ENCODE measurements at places on chromosomes 3 and 15.
A peak's percentile ranks its signal among the peaks of the same experiment; 100 is the strongest.

GRCh38 chr3:191972714-191973398 is 511.9 kb downstream of the PYDC2 start:
- DNase-seq, result no peak

DNA sequence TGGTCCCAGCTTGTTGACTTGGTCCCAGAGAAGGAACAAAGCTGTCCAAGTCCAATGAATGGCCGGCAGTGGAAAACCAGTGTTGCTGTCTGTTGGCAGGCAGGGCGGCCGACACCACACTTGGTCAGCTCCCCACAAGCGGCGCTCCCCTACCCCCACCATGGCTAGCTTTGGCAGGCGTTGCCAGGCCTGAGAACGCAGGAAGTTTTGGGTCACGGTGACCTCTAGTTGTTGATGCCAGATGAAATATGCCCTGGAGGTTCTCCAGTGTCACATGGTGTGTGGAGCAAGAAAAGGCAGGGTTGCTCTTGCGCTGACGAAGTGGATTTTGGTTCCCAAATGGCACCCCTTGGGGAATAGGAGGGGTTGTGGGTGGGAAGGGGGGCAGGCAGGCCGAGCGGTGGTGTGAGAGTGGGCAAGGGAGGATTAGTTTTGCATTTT is 72.7 kb upstream of the TPRG1 start:
- DNase-seq, result no peak

GRCh38 chr3:149605902-149606301 is 51.9 kb downstream of the WWTR1 start:
- no peak for DNase-seq

- no peak for DNase-seq
These were observed 4.5 kb downstream of the SOX14 start for GRCh38 chr3:137768361-137769321.

- DNase-seq, result no peak
These were observed 11.4 kb upstream of the CCDC174 start for GRCh38 chr3:14640157-14640562.

DNA sequence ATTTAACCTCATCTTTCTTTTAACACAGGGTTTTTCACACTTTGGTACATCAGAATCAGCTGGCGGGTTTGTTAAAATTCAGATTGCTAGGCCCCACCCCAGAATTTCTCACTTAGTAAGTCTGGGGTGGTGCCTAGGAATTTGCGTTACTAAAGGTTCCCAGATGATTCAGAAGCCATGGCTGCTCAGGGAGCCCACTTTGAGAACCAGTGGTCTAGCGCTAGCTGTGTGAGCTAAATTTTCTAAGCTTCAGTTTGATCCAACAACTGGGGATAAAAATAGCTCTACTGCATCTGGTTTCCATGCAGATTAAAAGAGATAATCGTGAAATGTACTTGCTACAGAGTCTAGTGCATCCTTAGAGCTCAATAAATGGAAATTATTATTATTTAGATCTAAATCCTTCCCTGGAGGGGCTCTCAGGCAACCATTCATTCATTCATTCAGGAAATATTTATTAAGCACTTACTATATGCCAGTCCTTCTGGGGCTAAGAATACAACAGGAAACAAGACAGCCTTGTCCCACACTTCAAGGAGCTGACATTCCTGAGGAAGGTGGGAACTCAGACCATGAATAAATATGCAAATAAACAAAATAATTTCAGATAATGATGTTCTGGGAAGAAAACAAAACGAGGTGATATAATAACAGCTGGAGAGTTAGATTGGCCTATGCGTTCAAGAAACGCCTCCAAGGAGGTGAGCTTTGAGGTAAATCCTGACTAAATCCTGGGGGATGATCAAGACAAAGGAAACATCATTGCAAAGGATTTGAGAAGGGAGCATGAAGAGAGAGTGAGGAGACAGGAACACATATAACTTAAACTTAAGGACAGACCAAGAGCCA is 3.9 kb upstream of the CIDEC start:
- no peak for DNase-seq

- DNase-seq, result peak; percentile 34
These were observed 795 bp upstream of the SCAANT1 start for GRCh38 chr3:63912768-63913588.

- no peak for DNase-seq
These were observed 301.1 kb upstream of the ARPP21 start for GRCh38 chr3:35338186-35338585.

GRCh38 chr15:70133781-70134421 is 36.2 kb upstream of the TLE3 start:
- DNase-seq, result no peak

GRCh38 chr3:187951452-187952190 is 202.3 kb upstream of the LPP start:
- no peak for DNase-seq

GRCh38 chr3:19559724-19560442 is 374.1 kb downstream of the EFHB start:
- no peak for DNase-seq

GRCh38 chr3:72129501-72130094 is 344.6 kb upstream of the PROK2 start:
- DNase-seq, result no peak

DNA sequence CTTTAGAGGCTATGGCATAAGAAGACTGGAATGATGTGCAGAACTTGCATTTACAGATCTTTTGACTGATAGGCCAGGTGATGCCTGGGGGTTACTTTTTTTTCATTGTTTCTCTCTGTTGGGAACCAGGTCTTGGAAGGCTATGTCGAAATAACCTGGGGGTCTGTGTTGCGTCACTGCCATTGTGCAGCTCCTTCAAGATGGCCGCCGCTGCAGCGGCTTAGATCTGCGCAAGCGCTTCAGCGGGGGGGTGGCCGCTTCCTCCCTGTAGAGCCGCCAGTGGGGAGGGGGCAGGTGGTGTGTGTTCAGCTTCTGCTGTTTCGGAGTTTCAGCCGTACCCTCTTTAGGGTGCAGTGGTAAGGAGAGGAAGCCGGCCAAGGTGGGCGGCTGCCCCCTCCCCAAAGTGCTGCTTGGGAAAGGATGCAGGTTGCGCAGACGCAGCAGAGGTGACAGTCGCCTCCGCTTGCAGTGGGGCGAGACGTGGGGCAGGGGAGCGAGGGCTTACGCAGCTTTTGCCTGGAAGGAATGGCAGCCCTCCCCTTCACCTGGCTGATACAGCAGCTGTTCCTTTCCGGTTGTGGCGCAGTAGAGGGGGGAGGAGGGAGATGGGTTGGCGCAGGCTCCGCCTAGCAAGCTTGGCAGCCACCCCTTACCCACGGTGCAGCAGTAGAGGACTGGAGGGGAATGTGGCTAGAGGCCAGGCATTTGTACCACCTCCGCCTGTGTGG is 1.5 kb downstream of the SNRPN start:
- peak; percentile 66 for DNase-seq

DNA sequence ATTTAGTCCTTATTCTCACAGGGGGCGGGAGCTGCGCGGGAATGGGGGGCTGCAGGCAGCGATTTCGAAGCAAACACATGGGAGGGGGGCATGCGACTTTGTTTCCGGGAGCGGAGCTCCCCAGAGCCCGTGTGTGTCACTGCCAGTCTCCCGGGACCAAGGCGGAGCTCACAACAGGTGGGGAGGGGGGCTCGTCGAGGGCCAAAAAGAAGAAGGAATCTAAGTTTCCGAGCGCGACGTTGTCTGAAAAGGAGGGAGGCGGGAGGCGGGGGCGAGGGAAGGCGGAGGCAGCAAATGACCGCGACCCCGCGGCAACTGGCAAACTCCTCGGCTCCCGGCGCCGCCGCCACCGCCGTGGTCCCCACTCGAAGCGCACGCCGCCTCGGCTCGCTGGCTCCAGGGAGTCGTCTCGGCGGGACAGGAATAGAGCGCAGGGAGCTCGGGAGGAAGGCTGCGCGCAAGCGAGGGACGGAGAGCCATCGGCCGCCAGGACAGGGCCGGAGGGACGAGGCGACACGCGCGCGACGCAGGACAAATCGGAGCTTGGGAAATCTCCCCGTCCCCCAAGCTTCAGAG is 1.4 kb downstream of the FOXP1 start:
- peak; percentile 11 for DNase-seq

DNA sequence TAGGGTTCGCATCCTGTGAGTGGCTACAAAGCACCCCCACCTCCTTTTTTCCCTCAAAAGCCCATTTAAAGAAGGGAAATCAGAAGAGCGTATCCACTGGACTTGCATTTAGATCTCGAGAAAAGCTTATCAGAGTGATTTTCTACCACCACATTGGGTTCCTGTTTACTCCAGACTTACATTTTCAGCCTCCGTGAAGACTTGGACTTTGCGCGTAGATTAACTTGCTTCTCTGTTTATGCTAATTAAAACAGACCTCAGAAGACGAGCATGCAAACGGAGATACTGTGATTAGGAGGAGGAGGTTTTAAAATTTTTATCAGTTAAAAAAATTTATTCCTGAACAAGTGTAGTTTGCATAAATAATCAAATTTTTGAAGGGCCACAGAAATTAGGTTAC is 115.7 kb downstream of the AKAP13 start:
- no peak for DNase-seq

DNA sequence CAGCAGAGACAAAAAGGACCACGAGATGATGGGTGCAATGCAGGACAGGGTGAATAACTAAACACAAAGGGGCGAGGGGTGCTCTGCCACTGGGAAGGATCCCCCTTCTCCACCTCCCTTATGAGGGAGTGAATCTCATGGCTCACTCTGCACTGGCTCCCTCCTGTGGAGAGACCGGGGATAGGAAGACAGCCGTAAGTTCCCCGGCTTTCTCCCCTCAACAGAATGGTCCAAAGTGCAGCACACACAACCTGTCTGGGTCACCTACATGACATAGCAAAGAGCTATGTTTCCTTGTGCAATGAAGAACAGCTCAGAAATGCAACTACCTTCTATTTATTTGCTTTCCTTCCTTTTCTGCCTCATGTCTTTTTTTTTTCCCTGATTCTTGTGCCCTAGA is 7.8 kb upstream of the ACSBG1 start:
- DNase-seq, result peak; percentile 22

DNA sequence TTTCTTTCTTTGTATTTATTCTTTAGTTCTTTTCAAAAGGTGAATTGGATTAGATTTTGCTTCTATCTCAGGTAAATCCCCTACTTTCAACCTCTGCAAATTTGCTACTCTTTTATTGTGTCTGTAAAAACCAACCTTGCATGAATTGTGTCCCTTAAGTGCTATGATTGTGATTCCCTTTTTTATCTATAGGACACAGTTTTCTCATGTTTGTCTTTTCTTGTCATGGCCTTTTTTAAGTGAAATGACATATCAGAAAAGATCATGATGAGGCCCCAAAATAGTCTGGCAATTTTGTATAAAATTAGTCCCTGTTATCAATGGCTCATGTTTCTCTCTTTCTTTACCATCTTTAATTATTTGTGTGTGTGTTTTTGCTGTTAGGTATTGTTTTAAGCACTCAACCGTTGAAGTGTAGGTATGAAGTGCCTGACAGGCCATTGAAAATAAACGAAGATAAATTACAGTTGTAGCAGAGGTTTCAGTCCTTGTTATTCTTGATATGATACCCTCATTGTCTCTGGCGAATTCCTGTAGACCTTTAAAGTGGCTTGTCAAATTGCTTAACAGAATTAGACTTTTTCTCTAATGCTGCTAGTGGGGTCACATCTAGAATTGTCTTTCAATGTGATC is 184.3 kb downstream of the UBE2E2 start:
- DNase-seq, result no peak

- DNase-seq, result no peak
These were observed at the start of gene RYR3 for GRCh38 chr15:33310481-33311311. RYR3 (plus strand) TSS chr15:33310967; CDS start chr15:33311046, 79 bp downstream.

DNA sequence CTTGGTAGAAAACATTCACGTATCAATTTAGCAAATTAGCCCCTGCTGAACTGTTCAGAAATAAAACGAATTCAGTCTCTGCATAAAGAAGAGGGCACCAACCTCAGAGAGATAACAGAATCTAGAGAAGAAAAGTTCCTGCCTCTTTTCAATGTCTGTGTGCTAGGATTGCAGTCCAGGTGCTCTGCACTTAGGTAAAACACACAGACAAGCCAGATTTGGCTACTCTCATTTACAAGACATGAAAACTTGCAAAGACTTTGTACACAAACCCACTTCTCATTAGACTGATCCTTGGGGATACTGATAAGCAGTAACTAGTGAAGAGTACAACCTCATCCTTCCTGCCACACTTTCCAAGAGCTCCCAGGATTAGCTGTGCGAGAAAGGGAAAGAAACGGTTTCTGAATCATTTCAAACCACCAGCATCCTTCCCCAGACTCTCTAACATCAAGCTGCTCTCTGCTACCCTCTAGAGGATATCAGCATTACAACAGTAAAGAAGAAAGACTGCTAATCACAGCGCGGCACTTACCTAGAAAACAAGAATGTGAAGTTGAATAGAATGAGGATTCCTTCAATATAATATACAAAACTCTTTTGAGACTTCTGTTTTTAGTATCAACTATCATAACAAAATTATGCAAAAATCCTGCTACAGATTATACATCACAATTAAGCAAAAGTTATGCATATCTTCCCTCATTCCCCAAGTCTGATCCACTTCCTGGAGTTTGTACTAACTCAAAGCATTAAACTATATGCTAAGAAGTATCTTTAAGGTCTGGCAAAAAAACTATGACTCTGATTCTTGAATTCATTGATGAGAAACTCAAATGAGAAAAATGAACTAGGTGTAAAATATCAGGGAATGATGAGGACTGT is 306.4 kb downstream of the MAGI1 start:
- DNase-seq, result peak; percentile 49

- no peak for DNase-seq
These were observed 11.0 kb downstream of the LTF start for GRCh38 chr3:46453526-46454208.

GRCh38 chr15:82894971-82895520 is 57.5 kb downstream of the HOMER2 start:
- DNase-seq, result no peak

DNA sequence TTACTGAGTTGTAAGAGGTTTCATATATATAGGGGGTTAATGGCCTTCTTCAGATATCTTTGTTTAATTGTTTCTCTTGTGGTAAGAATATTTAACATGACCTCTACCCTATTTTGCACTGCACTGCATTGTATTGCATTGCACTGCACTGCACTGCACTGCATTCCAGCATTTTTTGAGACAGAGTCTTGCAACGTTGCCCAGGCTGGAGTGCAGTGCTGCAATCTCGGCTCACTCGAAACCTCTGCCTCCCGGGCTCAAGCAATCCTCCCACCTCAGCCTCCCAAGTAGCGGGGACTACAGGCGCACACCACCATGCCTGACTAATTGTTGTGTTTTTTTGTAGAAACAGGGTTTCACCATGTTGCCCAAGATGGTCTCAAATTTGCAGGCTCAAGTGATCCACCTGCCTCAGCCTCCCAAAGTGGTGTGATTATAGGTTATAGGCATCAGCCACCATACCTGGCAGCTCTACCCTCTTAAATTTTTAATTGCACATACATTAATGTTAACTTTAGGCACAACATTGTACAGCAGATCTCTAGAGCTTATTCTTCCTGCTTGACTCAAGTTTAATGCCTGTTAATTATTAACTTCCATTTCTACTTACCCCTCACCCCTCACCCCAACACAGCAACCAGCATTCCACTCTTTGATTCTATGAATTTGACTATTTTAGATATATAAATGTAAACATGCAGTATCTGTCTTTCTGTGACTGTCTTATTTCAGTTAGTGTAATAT is 38.4 kb downstream of the NEDD4 start:
- no peak for DNase-seq

- peak; percentile 29 for DNase-seq
These were observed 1.1 kb downstream of the HHATL start for GRCh38 chr3:42701371-42702065.

- no peak for DNase-seq
These were observed 33.1 kb upstream of the CCDC50 start for GRCh38 chr3:191296041-191296541.

Measured in activated CD4-positive, alpha-beta T cell treated with anti-CD3 and anti-CD28 coated beads, Interleukin-2, Interleukin-4, amounts not matched to agents 100 ng/mL and 50 ng/mL, durations not matched to agents 16 hours and 8 hours (primary cell).